ENCODE measurements at places on chromosomes 13 and 19. TPM values are rescaled to one million over a fixed set of nuclear protein-coding genes. Genes with fewer than 3 reads are reported as not detected.

GRCh38 chr13:79710376-79710775 lies 229.4 kb downstream of the NDFIP2 start:
- DNase-seq: peak; percentile 26

ZNF135 gene
- 4.6 TPM for total RNA-seq

DNA sequence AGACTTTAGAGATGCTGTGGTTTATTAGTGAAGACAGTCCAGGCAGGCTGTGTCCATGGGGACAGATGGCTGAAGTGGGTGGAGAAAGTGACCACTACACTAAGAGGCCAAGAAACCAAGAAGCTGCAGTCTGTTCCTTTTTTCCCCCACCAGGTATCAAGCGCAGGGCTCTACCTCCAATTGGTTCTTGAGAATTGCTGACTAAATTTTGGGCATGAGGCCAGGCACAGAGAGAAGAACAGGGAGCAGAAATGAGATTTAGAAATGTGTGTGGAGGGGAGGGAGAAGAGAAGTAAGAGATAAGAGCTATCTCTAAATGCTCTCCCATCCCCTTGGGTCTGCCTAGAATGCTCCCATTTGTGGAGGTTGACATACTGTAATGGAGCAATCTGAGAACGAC lies 12.3 kb upstream of the CYSLTR2 start:
- DNase-seq: no peak

GRCh38 chr13:58619396-58620113 lies 988.0 kb downstream of the PCDH17 start:
- no peak for DNase-seq

FUT2 gene
- total RNA-seq: 1.9 TPM

All from kidney epithelial cell (primary cell).